ENCODE measurements at places on chromosomes 5 and 9. TPM values are rescaled to one million over a fixed set of nuclear protein-coding genes. Genes with fewer than 3 reads are reported as not detected.

Gene QRFP
- total RNA-seq = not detected

Gene DNAJC21
- total RNA-seq = 20.4 TPM

Gene MGAT1
- total RNA-seq = 116 TPM

Gene PCDHA8
- not detected for total RNA-seq

Gene SEMA4D
- 8.4 TPM for total RNA-seq

Gene SLCO4C1
- not detected for total RNA-seq

Gene GADD45G
- total RNA-seq = 0.49 TPM

Gene ARHGEF28
- 243 TPM for total RNA-seq

Gene STPG3
- not detected for total RNA-seq

Gene HMCN2
- 0.19 TPM for total RNA-seq

Gene SH2D3C
- total RNA-seq = 43.5 TPM

Gene FOXD4L4
- 0.38 TPM for total RNA-seq

Gene SLC34A1
- total RNA-seq = not detected

Gene TMEFF1
- 3.6 TPM for total RNA-seq

Gene UBE2QL1
- total RNA-seq = not detected

Gene PLPPR1
- total RNA-seq = not detected

Gene HSD17B3
- 0.13 TPM for total RNA-seq

Gene WDR38
- not detected for total RNA-seq

Gene SOX30
- total RNA-seq = not detected

Gene EXOC3
- total RNA-seq = 49.5 TPM

Gene CDH10
- 0.57 TPM for total RNA-seq

Gene EIF4EBP3
- total RNA-seq = 1.6 TPM

Gene SPINK13
- not detected for total RNA-seq

Gene SLC22A4
- total RNA-seq = 4.7 TPM

Gene C7
- total RNA-seq = 0.06 TPM

Gene GABRA6
- not detected for total RNA-seq

Gene STC2
- total RNA-seq = 6.6 TPM

Gene RMND5B
- 47.1 TPM for total RNA-seq

Gene BHMT2
- total RNA-seq = 1.3 TPM

Gene RCL1
- total RNA-seq = 11.3 TPM

Gene LHFPL2
- 78.5 TPM for total RNA-seq

Gene PCA3
- under 0.01 TPM for total RNA-seq

Gene IRX1
- not detected for total RNA-seq

Gene CENPK
- 17.2 TPM for total RNA-seq

Gene DOCK2
- total RNA-seq = 0.16 TPM

Gene PRLR
- total RNA-seq = not detected

Gene CCDC192
- total RNA-seq = not detected

Gene MAMDC4
- total RNA-seq = 6.2 TPM

Gene TXNDC15
- total RNA-seq = 57.0 TPM

Gene FREM1
- total RNA-seq = not detected

Gene MUSK
- total RNA-seq = not detected

Gene PCDHGA10
- total RNA-seq = 2.1 TPM

Gene MSX2
- total RNA-seq = not detected

Gene SUSD3
- 0.16 TPM for total RNA-seq

Gene ZNF608
- 7.3 TPM for total RNA-seq

Gene ZMAT2
- 58.8 TPM for total RNA-seq

Gene DBH
- total RNA-seq = not detected

Gene SEMA6A
- total RNA-seq = 6.6 TPM

Gene DNAJB5
- total RNA-seq = 4.8 TPM

Gene GPX8
- 35.9 TPM for total RNA-seq

Gene PRRX2
- not detected for total RNA-seq

Gene NTNG2
- under 0.01 TPM for total RNA-seq

Gene UQCRQ
- 98.4 TPM for total RNA-seq

Gene OR1K1
- not detected for total RNA-seq

Gene TTC39B
- 4.0 TPM for total RNA-seq

Gene IFNA2
- total RNA-seq = not detected

Gene SOWAHA
- total RNA-seq = not detected
